Smooth muscle cell of bladder (primary cell): ENCODE measurements at places on chromosomes 5 and 9. TPM values are rescaled to one million over a fixed set of nuclear protein-coding genes. Genes with fewer than 3 reads are reported as not detected.

The IL4 gene
- not detected in 2 replicates for total RNA-seq

The CTNND2 gene
- total RNA-seq: not detected in 2 replicates

The FBLL1 gene
- 0.28 and 0.74 TPM in 2 replicates for total RNA-seq

The GOLGA1 gene
- 9.1 and 10.7 TPM in 2 replicates for total RNA-seq

The TAF11L14 gene
- total RNA-seq: not detected in 2 replicates

The MAMDC4 gene
- 0.85 and 2.2 TPM in 2 replicates for total RNA-seq

The SDHA gene
- total RNA-seq: 128 and 130 TPM in 2 replicates

The PCDHAC2 gene
- total RNA-seq: 0.14 and 0.28 TPM in 2 replicates

The OGN gene
- total RNA-seq: 0.57 and 0.65 TPM in 2 replicates

The ZNF366 gene
- not detected in 2 replicates for total RNA-seq

The C9orf43 gene
- 0.14 and 0.18 TPM in 2 replicates for total RNA-seq
